ENCODE measurements at places on chromosomes 16 and 17. TPM values are rescaled to one million over a fixed set of nuclear protein-coding genes. Genes with fewer than 3 reads are reported as not detected.

KRTAP4-7 gene
- not detected for total RNA-seq

C17orf107 gene
- total RNA-seq = 2.9 TPM

EARS2 gene
- 62.4 TPM for total RNA-seq

CALB2 gene
- total RNA-seq = 2.1 TPM

SEPTIN1 gene
- not detected for total RNA-seq

IGF2BP1 gene
- total RNA-seq = 0.24 TPM

NOG gene
- total RNA-seq = 10.4 TPM

CCDC200 gene
- total RNA-seq = not detected

ADAP2 gene
- 6.3 TPM for total RNA-seq

NPIPA2 gene
- total RNA-seq = 0.48 TPM

MPP2 gene
- total RNA-seq = 0.96 TPM

ZKSCAN2 gene
- total RNA-seq = 2.4 TPM

CEP95 gene
- 18.1 TPM for total RNA-seq

CTRB1 gene
- not detected for total RNA-seq

PYY gene
- 2.1 TPM for total RNA-seq

KIF18B gene
- 0.24 TPM for total RNA-seq

TRIM47 gene
- total RNA-seq = 46.3 TPM

MILR1 gene
- 1.2 TPM for total RNA-seq

HLF gene
- 0.24 TPM for total RNA-seq

PIP4K2B gene
- 38.8 TPM for total RNA-seq

TAC4 gene
- not detected for total RNA-seq

CX3CL1 gene
- not detected for total RNA-seq

GP1BA gene
- not detected for total RNA-seq

ATXN2L gene
- total RNA-seq = 35.7 TPM

KCTD2 gene
- total RNA-seq = 10.4 TPM

RPAIN gene
- total RNA-seq = 47.1 TPM

EMP2 gene
- total RNA-seq = 37.7 TPM

SPATA22 gene
- total RNA-seq = not detected

KNOP1 gene
- 9.4 TPM for total RNA-seq

MT3 gene
- total RNA-seq = not detected

TP53TG3F gene
- total RNA-seq = not detected

PERCC1 gene
- total RNA-seq = not detected

MYH3 gene
- 0.48 TPM for total RNA-seq

POLR3K gene
- 3.6 TPM for total RNA-seq

UNC13D gene
- total RNA-seq = 6.2 TPM

MYO15A gene
- total RNA-seq = under 0.01 TPM

PAQR4 gene
- total RNA-seq = 17.4 TPM

AHSP gene
- total RNA-seq = not detected

MPV17L gene
- total RNA-seq = 0.72 TPM

TMEM114 gene
- not detected for total RNA-seq

SLC52A1 gene
- total RNA-seq = 1.7 TPM

LIG3 gene
- total RNA-seq = 24.6 TPM

PRSS8 gene
- total RNA-seq = 33.0 TPM

TBC1D3E gene
- total RNA-seq = not detected

PDIA2 gene
- not detected for total RNA-seq

DLX4 gene
- not detected for total RNA-seq

NGFR gene
- 0.48 TPM for total RNA-seq

Measured in tracheal epithelial cell (primary cell).